ENCODE measurements at places on chromosomes 1 and 21. TPM values are rescaled to one million over a fixed set of nuclear protein-coding genes. Genes with fewer than 3 reads are reported as not detected.

DNA sequence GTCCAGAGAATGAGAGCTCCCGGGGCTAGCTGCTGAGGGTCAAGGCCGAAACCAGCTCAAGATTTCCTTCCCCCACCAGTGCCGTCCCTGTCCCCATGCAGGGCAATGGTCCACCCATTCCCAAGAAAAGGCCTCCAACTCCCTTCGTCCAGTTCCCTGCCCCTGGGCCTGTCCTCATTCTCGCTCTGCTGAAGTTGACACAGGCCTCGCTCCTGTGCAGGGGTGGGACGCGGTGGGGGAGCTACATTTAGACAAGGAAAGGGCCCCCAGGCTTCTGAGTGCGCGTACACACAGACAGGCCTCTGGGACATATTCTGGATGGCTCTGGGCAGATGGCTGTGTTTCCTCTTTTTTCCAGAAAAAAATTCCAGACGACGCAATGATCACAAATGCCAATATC, 188.3 kb downstream of the ETS2 start:
- DNase-seq, result no peak

- DNase-seq, result no peak
Measured at GRCh38 chr1:79726321-79726720, 719.8 kb upstream of the ADGRL4 start.

DNA sequence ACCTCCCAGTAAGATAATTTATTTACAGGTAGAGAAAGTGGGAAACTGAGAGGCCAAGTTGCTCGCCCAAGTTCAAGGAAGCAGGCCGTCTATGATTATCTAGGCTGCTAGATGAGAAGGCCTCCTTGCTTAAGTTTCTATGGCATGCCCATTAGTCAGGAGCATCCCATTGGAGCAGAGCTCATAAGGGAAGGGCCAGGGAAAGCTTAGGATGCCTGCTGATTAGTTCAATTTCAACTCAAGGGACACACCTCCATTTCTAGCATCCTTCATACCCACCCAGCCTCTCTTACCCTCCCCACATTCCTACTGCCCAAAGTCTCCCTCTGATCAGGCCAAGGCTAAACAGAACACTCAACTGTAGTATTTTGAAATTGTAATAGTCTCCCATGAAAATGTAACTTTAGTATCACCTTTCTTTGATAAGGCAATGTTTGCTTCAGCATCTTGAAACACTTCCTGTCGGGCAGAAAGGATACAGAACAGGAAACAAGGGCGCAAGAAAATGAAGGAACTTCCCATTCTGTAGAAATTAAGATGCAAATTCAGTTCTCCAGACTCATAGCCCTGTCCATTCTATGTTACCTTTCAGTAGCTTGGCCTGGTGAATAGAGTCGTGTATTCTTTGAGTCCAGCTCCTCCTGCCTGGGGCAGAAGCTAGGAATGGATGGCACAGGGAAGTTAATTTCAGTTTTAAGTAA, 46.3 kb upstream of the TARBP1 start:
- no peak for DNase-seq

The SERPINC1 gene
- 0.25 TPM for polyA plus RNA-seq

The CYP4Z1 gene
- 0.09 TPM for polyA plus RNA-seq

The DSCAM gene
- 1.9 TPM for polyA plus RNA-seq

The KCNE2 gene
- 0.46 TPM for polyA plus RNA-seq
